Endodermal cell (in vitro differentiated cells): ENCODE measurements at places on chromosomes 13 and 19. TPM values are rescaled to one million over a fixed set of nuclear protein-coding genes. Genes with fewer than 3 reads are reported as not detected.

Gene OR4F17
- total RNA-seq, result not detected in 3 replicates

GRCh38 chr19:16595097-16595496 is 22.9 kb upstream of the SLC35E1 start:
- no peak for DNase-seq
- H3K27me3 ChIP-seq, result no peaks in the 10 kb centered on the region
- no peaks in the 10 kb centered on the region for H3K36me3 ChIP-seq
- H3K27ac ChIP-seq, result no peak overlapping the region

DNA sequence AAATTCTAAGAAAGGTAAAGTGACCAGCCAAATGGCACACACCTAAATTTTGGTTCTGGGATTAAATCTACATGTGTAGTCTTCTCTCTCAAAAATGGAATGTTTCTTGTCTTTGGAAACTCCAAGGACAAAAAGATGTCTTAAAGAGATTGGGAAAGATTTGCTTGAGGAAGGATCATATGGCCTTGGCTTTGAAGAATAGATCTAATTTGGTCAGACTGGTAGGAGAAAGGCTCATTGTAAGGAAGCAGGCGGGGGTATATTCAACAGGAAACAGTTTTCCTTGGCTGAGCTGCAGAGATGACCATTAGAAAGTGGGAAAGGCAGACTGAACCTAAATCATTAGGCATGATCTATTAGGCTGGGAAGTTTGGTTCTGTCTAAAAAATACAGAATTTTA is 365.3 kb downstream of the DCT start:
- H3K4me1 ChIP-seq, result peaks cover 2% of the 10 kb centered on the region
- no peaks in the 10 kb centered on the region for H3K27me3 ChIP-seq
- H3K27ac ChIP-seq, result no peak overlapping the region
- no peak overlapping the region for H3K4me3 ChIP-seq

- no peak overlapping the region for H3K4me3 ChIP-seq
- peaks cover 27% of the 10 kb centered on the region for H3K27me3 ChIP-seq
- H3K27ac ChIP-seq, result no peak overlapping the region
- H3K4me1 ChIP-seq, result peaks cover 3% of the 10 kb centered on the region
- H3K36me3 ChIP-seq, result no peaks in the 10 kb centered on the region
- no peak for DNase-seq
Measured at GRCh38 chr13:28094306-28094705, 6.1 kb downstream of the FLT3 start.

DNA sequence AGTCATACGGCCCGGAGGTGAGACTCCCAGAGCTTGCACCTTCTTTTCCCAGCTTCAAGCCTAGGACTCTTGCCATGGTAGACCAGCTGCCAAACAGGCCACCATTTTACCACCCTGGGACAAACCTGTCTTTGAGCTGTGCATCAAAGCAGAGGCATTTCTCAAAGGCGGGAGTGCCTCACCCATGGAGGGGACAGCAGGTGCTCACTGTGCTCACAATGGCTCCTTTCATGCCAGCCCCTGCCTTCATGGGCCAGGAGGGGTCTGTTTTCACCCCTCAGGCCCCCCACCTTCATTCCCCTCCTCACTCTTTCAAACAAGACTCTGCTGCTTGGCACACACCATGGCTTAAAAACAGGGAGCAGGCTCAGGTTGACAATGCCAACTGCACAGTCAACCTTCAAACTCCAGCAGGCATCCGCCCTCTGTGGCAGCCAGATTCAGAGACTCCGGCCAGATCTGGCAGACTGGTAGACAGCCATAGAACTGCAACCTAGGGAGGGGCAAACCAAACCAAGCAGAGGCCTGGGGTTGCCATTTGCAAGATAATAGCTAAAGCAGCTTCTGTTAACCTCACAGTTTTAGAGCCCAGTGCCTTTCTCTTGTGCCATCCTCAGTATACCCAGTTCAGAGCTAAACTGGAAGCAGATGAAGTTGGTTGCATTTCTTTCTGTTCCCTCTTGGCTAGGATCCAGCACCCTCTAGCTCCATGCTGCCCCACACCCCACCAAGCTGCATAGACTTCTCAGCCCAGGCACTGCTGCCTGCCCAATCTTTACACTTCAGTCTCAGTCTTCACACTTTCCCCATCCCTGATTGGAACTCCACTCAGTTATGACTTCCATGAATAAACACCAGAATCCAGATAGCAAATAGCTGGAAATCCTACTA is 93.9 kb upstream of the SPATA13 start:
- no peaks in the 10 kb centered on the region for H3K4me1 ChIP-seq
- no peaks in the 10 kb centered on the region for H3K36me3 ChIP-seq
- H3K4me3 ChIP-seq, result no peak overlapping the region
- no peaks in the 10 kb centered on the region for H3K27me3 ChIP-seq

DNA sequence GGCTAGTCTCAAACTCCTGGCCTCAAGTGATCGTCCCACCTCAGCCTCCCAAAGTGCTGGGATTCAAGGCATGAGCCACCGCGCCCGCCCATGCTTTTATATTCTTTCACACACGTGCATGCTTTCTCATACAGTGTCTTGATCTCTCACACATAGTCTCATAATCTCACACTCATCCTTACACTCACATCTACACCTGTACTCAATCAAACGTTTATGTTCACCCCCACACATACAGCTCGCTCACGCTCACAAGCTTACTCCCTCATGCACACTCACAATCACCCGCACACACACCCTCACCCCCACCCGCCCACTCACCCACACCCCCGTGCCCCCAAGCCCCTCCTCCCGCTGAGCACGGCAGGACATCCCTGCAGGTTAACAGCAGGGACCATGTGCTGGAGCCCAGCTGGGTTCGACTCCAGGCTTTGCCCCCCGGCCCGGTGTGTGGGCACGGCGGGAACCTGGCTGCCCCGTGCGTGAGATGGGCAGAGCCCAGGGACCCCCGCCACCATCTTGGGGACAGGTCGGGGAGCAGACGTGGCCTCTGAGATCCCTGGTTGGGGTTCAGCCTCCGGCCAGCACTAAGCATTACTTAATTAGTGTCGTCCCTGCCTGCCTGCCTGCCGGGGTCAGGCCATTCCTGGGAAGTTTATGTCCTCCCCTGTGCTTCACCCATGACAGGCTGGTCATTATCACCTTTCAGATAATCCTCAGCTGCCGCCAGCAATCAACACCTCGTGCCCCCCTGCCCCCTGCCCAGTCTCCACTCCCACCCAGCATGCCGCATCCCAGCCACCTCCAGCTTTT is 11.4 kb downstream of the SBK2 start:
- no peak overlapping the region for H3K4me3 ChIP-seq
- no peaks in the 10 kb centered on the region for H3K36me3 ChIP-seq
- H3K27ac ChIP-seq, result no peak overlapping the region
- H3K4me1 ChIP-seq, result peaks cover 15% of the 10 kb centered on the region
- H3K27me3 ChIP-seq, result no peaks in the 10 kb centered on the region

DNA sequence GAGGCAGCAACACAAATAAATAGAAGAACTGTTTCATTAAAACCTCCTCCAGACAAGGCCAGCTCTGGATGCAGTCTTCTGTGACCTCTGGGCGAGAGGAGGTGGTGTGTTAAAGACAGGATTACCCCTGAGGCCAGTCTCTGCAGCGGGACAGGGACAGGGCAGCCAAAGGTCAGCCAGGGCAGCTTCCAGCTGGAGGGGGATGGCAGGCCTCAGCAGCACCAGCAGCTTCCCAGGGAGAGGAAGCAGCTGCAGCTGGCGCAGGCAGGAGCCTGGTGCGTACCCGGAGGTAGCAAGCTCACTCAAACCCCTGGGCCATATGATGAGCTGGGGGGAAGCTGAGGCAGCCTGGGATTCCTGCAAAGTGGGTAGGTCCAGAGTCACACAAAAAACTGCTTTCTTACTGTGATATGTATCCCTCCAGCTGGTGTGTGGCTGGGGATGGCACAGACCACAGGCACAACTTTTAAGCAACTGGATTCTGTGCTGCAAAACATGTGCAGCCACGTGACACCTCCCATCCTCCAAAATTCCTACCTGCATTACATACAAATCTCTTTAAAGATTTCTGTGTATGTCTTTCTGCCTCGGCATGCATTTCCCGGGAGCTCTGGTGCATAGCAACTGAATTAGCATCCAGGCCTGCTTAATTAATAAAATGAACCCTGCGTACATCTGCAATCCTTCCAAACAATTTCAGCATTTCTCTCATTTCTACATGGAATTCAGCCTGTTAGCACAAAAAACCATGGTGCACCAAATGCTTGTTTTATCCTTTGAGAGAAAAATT is 238.3 kb upstream of the MAB21L1 start:
- H3K4me1 ChIP-seq, result no peaks in the 10 kb centered on the region
- no peaks in the 10 kb centered on the region for H3K36me3 ChIP-seq
- peak overlapping the region; percentile 74 for H3K27ac ChIP-seq
- no peak overlapping the region for H3K4me3 ChIP-seq
- peak; percentile 53 for DNase-seq

- no peaks in the 10 kb centered on the region for H3K27me3 ChIP-seq
- DNase-seq, result no peak
Measured at GRCh38 chr19:5141129-5141849, 172.4 kb downstream of the KDM4B start.

Gene NCCRP1
- total RNA-seq, result 0.40 to 0.42 TPM in 2 of 3 replicates, not detected in the other

- H3K27ac ChIP-seq, result no peak overlapping the region
- DNase-seq, result peak; percentile 31
- H3K27me3 ChIP-seq, result no peaks in the 10 kb centered on the region
- H3K36me3 ChIP-seq, result peaks cover 12% of the 10 kb centered on the region
- no peak overlapping the region for H3K4me3 ChIP-seq
Measured at GRCh38 chr13:113855931-113856715, 7.8 kb downstream of the GAS6 start.

DNA sequence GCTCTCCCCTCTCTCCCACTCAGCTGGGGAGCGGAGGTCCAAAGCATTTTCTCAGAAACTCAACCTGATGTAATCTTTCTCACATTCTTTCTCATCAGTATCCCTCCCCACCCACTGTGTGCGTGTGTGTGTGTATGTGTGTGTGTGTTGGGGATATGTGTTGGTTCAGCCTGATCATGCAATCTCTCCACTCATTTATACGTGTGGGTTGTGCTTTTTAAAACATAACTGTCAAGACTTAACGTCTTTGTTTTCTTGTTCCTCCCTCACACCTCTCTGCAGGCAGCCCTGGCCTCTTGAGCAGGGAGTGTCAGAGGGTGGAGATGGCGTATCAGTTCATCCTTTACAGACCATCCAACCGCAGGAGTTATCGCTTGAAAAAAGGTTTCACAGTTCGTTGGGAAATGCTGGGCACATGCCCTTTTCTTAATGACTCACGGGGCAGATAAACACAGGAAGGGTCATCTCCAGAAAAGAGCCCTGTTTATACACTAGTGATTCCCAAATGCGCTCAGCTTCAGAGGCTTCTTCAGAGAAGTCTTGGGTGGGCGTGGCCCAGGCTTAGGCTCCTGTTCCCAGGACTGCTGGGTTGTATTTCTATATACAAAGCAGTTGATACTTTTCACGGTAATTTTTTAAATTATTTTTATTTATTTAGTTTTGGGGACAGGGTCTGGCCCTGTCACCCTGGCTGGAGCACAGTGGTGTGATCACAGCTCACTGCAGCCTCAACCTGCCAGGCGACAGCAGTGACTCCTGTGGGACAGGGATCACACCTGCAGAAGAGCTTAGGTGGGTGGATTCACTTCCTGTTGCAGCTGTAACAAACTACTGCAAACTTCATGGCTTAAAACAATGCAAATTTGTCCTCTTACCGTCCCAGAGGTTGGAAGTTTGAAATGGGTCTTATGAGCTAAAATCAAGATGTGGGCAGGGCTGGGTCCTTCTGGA is 60.3 kb downstream of the CCDC70 start:
- peak; percentile 74 for DNase-seq
- peaks cover 4% of the 10 kb centered on the region for H3K4me1 ChIP-seq
- H3K36me3 ChIP-seq, result no peaks in the 10 kb centered on the region
- H3K27ac ChIP-seq, result no peak overlapping the region
- no peaks in the 10 kb centered on the region for H3K27me3 ChIP-seq

- no peaks in the 10 kb centered on the region for H3K27me3 ChIP-seq
- no peak overlapping the region for H3K27ac ChIP-seq
- H3K4me1 ChIP-seq, result peaks cover 5% of the 10 kb centered on the region
- DNase-seq, result no peak
- H3K4me3 ChIP-seq, result no peak overlapping the region
Measured at GRCh38 chr13:96817336-96817941, 176.8 kb downstream of the OXGR1 start.

GRCh38 chr13:111342721-111343120 is 22.3 kb downstream of the TEX29 start:
- no peak overlapping the region for H3K27ac ChIP-seq
- no peaks in the 10 kb centered on the region for H3K36me3 ChIP-seq
- no peaks in the 10 kb centered on the region for H3K27me3 ChIP-seq
- no peaks in the 10 kb centered on the region for H3K4me1 ChIP-seq
- DNase-seq, result peak; percentile 29
- H3K4me3 ChIP-seq, result no peak overlapping the region

DNA sequence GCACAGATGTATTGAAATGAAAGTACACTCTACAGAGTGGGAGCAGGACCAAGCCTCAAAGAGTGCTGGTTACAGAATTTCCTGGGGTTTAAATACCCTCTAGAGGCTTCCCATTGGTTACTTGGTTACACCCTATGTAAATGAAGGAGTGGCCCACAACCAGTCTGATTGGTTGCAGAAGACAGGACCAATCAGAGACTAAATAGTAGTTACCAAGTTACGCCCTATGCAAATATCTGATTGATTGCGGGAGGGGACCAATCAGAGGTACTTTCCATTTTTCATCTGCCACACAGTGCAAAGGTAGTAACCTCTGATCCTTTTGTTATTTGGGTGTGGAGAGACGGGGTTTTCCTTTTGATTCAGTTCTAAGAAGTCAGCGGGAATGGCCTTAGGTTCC is 5.5 kb upstream of the ZFP82 start:
- H3K27ac ChIP-seq, result no peak overlapping the region
- no peak overlapping the region for H3K4me3 ChIP-seq
- H3K4me1 ChIP-seq, result no peaks in the 10 kb centered on the region
- no peak for DNase-seq

GRCh38 chr19:1094978-1095701 is at the start of gene POLR2E:
TSS of gene POLR2E (minus strand) at chr19:1095375. CDS start at chr19:1095315, 60 bp downstream.
- H3K36me3 ChIP-seq, result peaks cover 30% of the 10 kb centered on the region
- peak within 1 kb of the TSS; percentile 87 for H3K4me3 ChIP-seq
- DNase-seq, result peak; percentile 99
- no peaks in the 10 kb centered on the region for H3K27me3 ChIP-seq

DNA sequence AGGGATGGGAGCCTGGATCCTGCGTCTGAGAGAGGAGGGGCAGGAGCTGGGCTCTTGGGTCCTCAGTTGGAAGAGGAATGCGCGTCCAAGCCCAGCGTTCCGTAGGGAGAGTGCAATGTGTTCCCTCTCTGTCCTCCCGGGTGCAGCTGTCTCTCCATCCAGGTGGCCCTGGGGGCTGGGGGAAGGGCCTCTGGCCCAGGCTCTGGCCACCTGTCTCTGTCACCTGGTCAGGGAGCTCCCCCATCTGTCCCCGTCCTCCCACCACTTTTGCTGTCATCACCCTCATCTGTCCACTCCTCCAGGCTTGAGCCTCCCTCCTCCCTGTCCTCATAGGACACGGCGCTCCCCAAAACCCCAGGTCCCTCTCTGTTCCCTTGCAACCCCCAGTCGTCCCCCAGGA is 3.7 kb upstream of the SBK2 start:
- no peak overlapping the region for H3K4me3 ChIP-seq
- H3K27me3 ChIP-seq, result no peaks in the 10 kb centered on the region

Gene TMC4
- total RNA-seq, result 32.2 and 46.6 TPM in 2 replicates
